CD4-positive, alpha-beta T cell treated with Interleukin-2 at 100 ng/mL for 4 hours (primary cell): ENCODE measurements at places on chromosomes 12 and 14.

GRCh38 chr12:123743002-123743401 lies 19.1 kb upstream of the DNAH10 start:
- no peak for DNase-seq

DNA sequence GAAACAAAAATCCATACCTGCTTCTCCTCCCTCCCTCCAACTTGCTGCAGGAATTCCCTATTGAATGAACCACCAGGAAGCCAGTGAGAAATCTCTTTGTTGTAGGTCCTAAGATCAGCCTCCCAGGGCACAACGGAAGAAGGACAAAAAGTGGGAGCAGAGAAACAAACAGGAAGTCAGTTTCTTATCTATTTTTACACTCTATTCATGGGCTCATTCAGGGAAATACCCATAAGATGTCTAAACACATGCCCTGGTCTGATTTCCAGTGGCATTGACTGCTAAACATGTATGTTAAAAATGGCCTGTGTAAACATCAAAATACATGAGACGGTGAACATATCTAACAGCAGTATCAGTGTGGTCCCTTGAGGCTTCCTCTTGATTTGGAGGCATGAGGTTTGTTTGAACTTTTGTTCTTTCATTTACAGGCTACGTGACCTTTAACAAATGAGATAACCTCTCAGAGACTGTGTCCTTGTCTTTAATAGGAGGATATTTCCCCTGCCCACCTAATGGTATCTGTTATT lies 18.8 kb downstream of the GPR65 start:
- peak; percentile 27 for DNase-seq

DNA sequence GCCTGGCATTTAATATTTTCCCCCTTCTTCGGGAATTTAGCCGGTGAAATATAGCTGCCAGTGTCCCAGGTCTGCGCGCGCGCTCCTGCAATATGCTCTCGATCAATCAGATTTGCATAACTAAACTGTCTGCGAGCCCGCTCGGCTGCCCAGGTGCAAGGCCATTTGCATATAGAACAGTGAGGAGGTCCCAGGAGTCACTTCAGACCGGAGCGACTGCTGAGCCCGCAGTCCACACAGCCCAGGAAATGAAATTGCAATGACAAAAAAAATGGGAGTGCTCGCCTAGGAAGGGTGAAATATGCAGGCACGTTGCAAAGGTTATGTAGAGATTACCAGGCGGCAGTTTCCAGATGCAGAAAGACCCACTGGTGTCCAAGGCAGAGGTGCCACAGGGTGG lies 228.5 kb downstream of the VRK1 start:
- no peak for DNase-seq

DNA sequence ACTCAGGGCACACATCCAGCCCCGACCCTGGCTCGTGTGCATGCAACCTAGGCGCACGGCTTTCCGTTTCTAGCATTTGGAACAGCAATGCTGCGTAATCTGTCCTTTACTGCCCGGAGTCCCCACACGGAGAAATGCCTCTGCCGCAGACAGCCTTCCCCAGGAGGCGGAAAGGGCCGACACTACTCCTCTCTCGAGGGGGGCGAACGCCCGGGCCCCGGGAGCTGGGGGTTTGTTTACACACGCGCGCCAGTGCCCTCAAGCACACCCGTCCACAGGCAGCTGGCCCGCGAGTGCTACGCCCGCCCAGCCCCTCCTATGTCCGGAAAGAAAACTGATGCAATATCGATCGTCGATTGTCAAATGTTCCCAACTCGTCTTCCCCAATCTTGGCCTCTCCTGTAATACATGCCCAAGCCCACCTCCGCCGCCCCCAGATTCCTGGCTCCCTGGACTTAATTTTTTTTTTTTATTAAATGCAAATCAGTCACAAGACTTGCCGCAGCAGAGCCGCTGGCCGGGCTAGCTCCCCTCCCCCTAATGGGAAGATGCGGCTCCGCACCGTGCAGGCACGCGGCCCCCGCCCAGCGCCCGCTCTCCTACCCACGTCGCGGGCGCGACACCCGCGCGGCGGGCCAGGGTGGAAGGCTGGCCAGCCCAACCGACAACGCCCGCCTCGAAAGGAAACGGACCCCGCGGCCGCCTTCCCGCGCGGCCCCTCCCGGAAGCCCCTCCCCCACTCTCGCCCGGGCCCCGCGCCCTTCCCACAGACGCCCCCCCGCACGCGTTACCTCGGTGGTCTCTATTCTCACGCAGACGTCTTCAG lies 642 bp downstream of the SLC38A2 start:
- peak; percentile 39 for DNase-seq

DNA sequence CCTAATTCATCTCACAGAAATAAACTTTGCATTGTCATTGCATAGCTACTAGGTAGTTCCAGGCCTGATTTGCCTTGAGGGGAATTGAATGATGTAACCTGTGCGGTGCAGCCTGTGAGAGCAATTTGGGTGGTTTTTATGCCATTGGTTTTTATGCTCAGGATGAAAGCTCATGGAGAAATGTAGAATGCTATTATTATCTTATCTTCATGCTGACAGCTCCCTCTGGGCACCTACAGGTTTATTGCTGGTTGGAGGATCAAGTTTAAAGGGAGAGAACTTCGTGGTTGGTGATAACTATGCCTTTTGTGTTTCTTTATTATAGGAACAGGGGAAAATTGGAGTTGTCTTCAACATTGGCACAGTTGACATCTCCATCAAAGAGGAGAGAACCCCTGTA lies 547.9 kb downstream of the DIO2 start:
- no peak for DNase-seq

DNA sequence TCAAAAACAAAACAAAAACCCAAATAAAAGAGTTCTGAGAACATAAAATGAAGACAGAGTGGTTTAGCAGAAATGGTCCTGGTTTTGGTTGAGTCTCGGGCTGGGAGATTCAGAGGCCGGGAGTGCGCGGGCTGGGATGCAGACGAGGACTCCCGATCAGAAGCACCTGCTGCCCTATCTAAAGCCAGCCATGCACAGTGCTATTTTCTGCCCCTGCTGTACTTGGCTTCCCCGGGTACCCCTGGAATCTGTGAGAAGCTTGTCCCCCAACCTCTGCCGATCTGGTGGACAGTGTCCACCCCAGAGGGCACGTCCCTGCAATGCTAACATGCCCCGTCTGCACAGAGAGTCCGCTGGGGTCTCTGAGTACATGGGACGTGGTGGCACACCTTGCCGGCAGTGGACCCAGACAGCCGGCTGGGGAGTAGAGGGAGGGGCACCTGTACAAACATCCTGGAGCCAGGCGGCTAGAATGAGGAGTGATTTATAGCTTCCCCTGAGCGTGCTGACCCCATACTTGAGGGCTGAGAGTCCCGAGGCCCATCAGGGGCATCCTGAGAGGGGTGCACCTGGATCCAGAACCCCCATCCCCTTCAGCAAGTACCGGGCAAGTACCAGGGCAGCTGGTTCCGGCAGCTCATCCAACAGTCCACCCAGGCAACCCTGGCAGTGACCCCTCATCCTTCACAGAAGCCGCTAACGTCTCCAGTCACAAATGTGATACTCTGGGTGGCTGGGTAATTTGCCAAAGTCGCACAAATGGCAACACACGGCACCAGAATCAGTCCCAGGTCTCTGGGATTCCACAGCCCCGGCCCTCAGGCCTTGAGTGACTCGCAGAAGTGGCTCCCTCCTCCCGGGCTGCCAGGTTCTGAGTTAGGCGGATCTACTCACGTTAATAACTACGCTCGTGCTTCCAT lies 37.1 kb downstream of the CHGA start:
- no peak for DNase-seq

GRCh38 chr14:101789222-101789621 lies 27.7 kb downstream of the PPP2R5C start:
- DNase-seq = no peak

DNA sequence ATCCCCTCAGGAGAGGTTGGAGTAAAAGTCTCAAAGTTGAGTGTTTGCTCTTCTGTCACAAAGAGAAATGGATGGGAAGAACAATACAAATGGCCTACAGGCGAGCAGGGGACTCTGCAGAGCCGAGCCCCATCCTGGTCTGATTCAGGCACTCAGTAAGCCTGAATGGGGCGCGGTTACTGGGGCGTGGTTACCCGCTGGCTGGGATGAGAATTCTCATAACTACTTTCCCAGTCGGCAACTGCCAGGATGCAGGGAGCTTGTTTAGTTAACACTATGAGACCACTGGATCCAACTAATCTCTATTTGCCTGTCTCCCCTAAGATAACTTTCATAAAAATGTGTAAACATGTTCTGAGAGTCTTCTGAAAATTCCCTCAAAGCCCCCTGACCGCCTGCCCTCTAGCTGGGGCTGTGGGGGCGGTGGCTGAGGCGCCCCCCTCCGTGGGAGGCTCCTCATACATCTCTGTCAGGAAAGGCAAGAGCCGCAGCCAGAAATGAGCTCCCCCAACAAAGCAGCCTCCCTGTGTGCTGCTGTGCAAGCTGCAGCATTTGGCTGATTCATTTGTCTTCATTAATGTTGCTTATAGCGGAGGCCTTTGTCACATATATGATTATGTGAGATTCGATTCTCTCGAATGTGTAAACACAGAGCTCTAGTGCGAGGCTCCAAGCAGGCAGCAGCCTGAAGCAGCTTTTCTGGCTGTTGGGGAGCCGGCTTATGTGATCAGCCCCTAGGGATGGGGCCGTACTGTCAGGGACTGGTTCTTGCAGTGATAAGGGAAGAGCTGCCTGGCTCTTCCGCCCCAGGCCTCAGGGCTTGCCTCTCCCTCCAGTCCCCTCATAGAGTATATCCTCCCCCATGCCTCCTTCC lies 126.1 kb upstream of the ARHGAP5 start:
- DNase-seq = no peak

- no peak for DNase-seq
Observed at GRCh38 chr12:105329926-105330282, 587 bp upstream of the C12orf75 start.

DNA sequence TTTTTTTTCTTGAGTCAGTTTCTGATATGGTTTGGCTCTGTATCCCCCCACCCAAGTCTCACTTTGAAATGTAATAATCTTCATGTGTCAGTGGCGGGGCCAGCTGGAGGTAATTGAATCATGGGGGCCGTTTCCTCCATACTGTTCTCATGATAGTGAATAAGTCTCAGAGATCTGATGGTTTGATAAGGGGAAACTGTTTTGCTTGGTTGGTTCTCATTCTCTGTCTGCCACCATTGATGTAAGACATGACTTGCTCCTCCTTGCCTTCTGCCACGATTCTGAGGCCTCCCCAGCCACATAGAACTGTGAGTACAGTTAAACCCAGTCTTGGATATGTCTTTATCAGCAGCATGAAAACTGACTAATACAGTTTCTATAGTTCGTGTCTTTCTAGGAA lies 42.9 kb downstream of the WNK1 start:
- DNase-seq = peak; percentile 74

- DNase-seq = no peak
Observed at GRCh38 chr14:75849300-75849895, 132.4 kb downstream of the TGFB3 start.

DNA sequence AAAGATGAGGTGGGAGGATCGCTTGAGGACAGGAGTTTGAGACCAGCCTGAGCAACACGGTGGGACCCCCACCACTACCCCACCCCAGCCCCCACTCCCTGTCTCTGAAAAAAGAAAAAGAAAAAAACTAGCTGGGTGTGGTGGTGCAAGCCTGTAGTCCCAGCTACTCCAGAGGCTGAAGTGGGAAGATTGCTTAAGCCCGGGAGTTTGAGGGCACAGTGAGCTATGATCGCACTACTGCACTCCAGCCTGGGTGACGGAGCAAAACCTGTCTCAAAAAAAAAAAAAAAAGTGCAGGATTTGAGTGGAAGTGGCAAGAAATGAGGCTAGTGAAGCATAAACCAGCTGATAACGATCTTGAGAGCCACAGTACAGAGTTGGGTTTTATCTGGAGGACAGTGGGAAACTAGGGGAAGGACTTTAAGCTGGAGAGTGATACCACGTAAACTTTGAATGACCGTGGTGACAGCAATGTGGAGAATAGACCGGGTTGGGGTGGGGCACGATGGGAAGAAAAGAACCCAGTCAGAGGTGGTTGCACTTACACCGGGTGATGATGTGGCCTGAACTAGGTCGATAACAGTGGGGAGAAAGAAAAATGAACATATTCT lies 85.3 kb downstream of the TMEM260 start:
- DNase-seq = no peak

DNA sequence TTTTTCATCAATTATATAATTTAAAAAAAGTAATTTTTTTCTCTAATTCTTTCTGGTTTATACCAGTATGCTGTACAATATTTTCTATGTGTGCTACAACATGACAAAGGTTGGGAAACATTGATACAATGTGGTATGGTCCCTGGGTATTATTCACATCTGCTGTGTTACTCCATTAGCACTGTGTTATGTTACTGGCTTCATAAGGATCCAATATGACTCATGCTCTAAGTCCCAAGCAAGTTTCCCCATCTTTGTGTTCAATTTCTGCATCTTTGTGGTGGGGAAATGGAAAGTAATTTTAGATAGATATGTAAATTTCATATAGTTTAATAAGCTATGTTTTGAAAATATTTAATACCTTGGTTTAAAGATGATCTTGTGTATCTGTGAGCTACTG lies 35.8 kb downstream of the FBXO33 start:
- DNase-seq = no peak

- no peak for DNase-seq
Observed at GRCh38 chr12:76799362-76799761, 35.4 kb downstream of the ZDHHC17 start.

DNA sequence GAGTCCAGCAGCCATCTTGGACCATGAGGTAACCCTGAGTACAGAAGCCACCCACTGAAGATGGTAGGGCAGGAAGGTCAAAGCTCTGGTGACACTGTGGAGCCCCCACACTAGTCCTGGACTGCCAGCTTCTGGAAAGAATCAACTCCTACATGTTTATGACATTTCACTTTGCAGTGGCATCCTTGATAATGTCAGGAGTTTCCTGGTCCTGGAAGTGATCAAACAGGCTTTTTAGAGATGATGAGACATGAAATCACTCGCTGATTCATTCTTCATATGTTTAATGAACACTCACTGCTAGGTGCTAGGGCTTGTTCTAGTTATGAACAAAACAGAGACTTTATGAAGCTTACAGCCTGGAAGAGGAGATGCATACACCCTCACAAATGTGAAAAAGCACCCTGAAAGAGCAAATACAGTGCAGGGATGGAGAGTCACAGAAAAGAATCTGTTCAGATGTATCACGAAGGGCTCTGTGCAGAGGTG lies 15.8 kb upstream of the HNF1A start:
- no peak for DNase-seq

DNA sequence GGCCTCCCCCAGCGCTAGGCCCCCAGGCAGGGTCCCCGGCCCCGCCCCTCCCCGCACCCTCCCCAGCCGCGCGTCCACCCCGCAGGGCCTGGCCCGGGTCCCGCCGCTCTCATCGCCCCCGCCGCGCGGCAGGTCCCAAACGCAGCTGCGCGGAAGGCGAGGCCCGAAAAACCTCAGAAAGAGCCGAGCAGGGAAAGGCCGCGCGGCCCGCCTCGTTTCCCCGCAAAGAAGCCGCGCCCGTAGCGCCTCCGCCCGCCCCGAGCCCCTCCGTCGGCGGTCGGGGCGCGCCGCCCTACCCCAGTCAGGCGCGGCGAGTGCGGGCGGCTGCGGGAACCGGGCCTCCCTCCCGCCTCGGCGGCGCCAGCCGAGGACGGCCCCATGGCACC lies 324 bp downstream of the POLE start:
- no peak for DNase-seq

DNA sequence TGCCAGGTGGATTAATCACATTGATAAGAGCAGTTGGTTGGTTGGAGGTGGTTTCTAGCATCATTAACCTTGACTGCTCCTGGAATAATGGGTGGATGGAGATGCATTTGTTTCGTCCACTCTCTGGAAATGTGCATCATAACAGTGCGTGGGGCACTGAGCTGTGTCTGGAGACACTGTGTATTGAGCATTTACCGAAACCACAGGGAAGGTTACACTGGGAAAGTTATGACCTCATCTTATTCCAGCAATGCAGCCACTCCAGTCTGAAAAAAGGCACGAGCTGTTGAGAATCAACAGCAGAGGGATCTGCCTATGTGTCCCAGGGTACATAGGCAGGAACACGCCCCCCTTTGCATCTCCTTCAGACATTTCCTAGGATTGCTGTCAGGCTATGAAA lies 27.2 kb downstream of the RNFT2 start:
- no peak for DNase-seq
